ENCODE measurements at places on chromosomes 16 and 17.
A peak's percentile ranks its signal among the peaks of the same experiment; 100 is the strongest.

GRCh38 chr17:6239241-6239798 is 169.1 kb downstream of the WSCD1 start:
- DNase-seq: no peak

- no peak for DNase-seq
Observed at GRCh38 chr16:56615353-56615752, 7.0 kb downstream of the MT2A start.

DNA sequence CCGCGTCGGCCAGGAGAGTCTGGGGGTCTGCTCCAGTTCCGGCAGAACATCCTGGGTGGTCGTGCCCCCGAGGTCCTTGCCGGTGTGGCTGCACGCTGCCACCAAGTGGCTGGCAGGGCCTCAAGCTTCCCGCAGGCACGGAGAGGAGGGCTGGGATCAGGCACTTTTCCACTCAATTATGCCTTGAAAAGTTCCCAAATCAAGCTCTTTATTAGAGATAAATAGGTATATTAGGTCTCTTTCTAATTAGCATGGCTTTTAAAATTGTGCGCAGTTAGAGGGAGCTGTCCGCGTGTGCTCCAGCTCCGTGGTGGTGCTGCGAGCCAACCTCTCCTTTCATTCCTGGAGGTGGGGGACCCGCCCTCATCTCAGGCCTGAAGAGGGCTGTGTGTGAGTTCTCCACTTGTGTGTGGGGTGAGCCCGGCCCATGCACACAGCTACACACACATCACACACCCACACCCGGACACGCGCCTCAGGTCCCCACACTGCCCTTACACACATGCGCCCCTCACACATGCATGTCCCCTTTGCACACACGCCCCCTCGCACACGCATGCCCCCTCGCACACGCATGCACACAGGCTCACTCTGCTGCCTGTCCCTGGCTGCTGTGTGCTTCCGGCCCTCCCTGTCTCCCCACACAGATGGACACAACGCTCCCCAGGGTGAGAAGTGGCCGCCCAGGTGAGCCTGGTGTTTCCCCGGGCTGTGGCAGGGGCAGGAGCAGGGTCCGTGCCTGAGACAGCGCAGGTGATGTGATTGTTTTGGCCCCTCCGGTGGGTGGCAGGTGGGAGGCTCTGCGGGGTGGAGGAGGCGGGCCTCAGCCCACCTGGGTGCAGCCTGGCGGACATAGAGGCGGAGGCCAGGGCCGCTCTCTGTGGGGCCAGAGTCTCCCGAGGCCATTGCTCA is 28.8 kb downstream of the CACNA1H start:
- DNase-seq: peak; percentile 29

DNA sequence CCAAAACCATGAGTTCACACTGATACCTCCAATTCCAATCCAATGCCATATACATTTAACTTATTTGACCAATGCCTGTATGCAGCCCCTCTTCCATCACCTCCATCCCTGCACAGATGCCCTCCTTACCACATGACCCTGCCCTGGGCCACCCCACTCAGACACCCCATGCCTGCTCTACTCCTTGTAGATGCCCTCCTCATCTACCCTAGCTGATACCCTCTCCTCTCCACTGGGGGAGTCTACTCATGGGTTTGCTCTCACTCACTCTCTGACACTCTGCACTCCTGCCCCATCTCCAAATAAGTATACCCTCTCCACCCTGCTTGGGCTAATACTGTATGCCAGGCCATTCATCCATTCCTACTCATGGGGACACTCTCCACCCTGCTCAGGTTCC is 16.0 kb upstream of the CMTM4 start:
- no peak for DNase-seq

GRCh38 chr16:23900480-23901177 is 64.8 kb downstream of the PRKCB start:
- no peak for DNase-seq

- DNase-seq: no peak
Observed at GRCh38 chr16:65618333-65618732, 496.5 kb upstream of the CDH11 start.

DNA sequence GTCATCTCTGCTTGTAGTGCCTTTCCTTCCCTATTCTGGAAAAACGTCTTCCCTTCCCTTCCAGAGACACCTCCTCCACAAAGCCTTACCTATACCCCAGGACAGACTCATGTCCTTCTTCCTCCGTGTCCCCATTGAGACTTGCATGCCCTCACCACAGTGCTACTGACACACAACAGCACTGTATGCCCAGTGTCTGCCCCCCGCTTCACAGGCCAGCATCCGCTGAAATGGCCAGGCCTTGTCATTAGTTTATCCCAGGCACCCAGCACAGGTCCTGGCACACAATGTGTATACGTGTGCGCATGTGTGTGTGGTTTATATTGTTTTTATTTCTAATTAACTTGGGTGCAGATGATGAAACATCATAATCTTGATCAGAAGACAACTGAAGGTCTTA is 130.1 kb upstream of the CCL2 start:
- no peak for DNase-seq

- DNase-seq: no peak
Observed at GRCh38 chr17:9805769-9806168, 14.4 kb upstream of the DHRS7C start.

- no peak for DNase-seq
Observed at GRCh38 chr16:84514874-84515835, 10.7 kb upstream of the MEAK7 start.

DNA sequence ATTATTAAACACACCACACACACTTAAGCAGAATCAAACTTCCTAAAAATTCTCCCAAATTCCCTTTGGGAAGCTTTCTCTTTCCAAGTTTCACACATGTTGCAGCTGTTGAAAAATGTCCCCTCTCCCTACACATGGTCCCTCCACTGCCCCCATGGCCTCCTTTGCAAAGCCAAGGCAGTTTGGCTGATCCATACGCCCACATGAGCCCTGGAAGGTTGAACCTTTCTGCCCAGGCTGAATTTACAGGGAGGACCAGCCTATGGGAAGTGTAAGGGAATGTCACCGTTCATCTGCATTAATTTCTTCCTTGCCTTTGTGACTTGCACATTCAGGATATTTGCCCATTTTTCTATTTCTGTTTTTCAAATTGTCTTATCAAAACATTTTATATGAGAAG is 31.1 kb upstream of the SHISA6 start:
- no peak for DNase-seq

DNA sequence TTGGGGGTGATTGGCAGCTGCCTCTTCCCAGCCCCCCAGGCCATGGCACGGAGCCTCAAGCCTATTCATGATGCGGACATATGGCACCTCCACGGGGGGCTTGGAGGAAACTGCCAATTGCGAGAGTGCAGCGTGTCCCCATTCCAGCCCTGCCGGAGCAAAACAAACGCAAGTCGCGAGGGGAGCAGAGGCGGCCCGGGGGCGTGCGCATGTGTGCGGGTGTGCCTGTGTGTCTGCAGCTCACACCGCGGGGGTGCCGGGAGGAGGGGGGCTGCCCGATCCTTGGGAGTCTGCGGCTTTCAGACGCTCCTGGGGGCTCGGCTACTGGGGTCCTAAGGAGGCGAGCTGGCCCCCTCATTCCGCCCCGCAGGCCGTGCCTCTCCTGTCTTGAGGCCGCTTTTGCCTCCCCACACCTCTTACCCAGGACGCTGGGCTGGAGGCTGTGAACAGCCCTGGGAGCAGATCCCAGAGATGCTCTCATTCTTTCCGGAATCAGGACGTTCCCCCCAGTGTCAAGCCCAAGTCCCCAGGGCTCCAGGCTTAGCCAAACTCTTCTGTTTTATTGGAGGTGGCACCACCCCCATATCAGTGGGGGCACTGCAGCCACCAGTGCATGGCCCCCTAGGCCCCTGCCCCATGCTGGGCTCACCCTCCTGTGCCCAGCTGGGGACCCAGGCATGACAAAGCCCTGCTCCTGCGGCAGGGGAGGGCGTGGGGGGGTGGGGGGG is 29.1 kb downstream of the ENDOV start:
- no peak for DNase-seq

DNA sequence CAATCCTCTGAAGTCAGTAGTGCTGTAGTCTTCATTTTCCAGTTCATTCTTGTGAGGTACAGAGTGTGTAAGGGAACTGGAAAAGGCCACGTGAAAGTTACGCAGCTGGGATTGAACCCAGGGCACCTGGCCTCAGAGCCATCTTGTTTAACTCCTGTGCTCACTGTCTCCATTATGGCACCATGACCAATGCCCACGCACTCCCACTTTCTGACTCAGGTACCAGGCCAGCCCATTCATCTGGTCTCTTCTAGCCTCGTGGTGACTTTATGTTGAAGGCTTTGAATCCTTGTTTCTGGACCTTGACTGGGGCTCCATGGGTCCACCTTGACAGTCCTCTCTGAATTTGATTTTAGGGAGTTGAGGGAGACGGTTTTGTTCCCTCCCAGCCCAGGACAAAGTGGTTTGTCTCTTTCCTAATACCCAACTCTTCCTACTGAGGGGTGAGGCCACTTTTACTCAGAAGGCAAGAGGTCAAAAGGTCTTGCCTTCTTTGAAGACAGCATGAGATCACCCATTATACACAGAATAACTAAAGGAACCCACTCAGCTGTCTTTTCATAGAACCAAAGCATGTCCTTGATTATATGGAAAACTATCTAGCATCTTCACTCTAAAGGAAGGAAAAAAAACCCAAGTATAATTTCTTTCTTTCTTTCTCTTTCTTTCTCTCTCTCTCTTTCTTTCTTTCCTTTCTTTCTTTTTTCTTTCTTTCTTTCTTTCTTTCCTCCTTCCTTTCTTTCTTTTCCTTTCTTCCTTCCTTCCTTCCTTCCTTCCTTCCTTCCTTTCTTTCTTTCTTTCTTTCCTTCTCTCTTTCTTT is 50.0 kb downstream of the OTOA start:
- no peak for DNase-seq

DNA sequence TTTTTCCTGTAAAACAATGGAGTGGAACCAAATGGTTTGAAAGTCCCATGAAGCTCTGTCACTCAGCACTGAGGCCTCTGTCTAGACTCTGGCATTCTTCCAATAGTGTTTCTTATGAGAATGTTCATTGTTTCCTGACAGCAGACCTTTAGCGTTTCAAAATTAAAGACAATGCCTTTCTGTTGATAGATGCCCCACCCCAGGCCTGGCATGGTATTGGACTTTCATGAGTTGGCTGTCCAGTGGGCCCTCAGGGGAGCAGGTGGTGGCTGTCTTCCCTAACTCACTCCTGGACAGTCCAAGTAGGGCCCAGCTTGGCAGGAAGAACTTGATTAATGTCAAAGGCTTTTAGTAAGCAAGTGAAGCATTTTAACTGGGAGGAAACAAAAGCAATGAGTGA is 186.5 kb upstream of the CCL2 start:
- no peak for DNase-seq

DNA sequence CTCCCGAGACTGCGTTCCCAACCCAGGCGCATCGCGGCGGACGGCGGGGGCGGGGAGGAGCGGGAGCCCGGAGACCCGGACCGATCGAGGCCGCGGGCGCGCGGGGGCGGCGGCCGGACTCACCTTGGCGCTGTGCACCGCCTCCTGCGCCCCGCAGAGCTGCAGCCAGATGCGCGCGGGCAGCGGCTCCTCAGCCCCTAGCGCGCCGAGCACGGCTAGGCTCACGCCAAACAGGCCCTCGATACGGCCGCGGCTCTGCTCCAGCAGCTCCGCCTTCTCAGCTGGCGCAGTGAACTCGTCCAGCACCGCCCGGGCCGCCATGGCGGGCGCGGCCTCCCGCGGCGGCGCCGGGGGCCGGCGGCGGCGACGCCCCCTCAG is 339 bp downstream of the N4BP1 start:
- DNase-seq: no peak

DNA sequence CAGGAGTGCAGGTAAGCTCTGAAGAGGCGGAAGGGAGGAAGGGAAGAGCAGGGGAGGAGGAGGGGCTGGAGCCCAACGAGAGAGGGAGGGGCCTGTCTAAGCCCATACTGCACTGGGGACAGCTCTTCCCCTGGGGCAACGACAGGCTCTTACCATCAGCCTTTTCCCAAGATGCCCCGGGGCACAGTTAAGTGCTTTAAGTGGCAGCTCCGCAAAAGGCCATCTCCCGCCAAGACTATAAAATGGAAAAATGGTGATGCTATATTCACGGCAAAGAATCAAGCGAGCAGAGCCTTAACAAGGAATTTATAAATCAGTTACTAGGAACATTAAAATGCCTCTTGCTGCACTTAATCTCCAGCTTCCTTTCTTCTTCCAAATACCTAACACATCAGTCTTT is 110.2 kb upstream of the NLRP1 start:
- DNase-seq: no peak

DNA sequence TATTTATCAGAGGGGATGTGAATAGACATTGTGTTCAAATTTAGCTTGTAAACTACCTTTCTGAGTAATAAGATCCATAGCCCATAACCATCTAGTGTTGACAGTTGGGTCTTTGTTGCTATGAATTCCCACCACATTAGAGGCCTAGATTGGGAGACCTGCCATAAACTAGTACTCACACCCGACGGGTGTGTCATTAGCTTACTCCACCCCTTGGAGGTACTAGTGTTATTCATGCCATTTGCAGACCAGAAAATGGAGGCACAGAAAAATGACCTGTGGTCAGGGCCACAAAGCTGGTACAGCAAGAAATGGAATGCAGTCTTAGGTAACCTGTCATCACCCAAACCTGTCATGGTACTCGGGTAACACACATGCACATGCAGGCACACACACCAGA is 41.3 kb upstream of the BCAR1 start:
- DNase-seq: no peak

DNA sequence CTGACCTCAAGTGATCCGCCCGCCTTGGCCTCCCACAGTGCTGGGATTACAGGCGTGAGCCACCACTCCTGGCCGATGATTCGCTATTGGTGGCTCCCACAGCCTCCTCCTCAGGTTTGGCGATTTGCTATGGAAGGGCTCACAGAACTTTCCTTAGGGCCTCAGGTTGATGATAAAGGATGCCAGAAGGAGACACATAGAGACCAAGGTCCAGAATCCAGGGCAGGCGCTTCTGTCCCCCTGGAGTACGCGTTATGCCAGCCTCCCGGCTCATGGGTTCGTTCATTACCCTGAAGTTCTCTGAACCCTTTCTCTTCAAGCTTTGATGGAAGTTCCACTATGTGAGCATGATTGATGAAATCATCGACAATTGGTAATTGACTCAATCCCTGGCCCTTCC is 19.9 kb downstream of the LGALS3BP start:
- no peak for DNase-seq

DNA sequence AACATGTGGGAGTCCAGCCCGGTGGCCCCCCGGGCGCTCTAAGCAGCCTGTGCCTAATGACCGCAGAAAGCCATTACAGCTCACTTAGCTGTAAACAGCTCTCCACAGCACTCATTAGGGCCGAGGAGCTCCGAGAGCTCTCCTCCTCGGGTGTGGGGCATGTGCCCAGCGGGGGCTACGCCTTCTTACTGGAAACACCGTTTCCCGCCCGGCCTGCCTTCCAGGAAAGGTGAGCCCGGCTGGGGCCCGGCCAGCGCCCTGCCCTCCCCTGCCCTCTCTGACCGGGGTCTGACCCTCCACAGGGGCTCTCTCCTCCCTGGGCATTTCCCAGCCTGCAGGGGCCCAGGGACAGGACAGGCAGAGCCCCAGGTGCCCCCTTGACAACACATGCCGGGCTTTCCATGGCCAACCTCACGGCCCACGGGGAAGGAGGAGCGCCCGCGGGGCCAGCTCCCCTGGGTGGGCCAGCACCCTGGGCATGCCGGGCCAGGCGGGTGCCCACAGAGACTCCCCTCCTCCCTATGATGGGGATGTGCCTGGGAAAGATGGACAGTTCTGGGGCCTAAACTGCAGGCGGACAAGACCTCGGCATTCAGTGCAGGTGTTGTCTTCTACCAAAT is 72.6 kb downstream of the SDK2 start:
- DNase-seq: no peak

- DNase-seq: no peak
Observed at GRCh38 chr16:24671455-24671954, 57.9 kb upstream of the TNRC6A start.

GRCh38 chr17:30207655-30208054 is 27.8 kb downstream of the SLC6A4 start:
- DNase-seq: no peak

GRCh38 chr17:9513266-9513665 is 62.4 kb downstream of the STX8 start:
- no peak for DNase-seq
